Transverse colon (tissue), 4 donors: ENCODE measurements at places on chromosomes 7 and 10.

GRCh38 chr7:77537136-77537777 is at the start of gene PTPN12:
TSS of gene PTPN12 (plus strand) at chr7:77537295. CDS start at chr7:77537547, 252 bp downstream.
- DNase-seq: no peak

DNA sequence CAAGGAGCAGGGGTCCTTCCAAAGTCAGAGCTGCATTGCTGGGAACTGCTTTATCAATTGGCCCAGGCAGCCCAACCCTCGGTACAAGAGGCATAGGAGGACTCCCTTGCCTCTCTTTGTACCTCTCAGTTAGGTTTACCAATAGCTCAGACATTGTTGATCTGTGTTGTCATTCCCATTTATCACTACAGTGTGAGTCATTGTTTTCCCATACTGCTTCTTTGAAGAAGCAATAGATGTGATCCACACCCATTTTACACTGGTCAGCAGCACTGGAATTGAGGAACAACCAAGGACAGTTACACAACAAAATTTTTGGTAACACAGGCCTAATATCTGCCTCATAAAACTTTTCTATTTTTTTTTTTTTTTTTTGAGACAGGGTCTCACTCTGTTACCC is 307.2 kb downstream of the SNX13 start:
- no peak for DNase-seq

DNA sequence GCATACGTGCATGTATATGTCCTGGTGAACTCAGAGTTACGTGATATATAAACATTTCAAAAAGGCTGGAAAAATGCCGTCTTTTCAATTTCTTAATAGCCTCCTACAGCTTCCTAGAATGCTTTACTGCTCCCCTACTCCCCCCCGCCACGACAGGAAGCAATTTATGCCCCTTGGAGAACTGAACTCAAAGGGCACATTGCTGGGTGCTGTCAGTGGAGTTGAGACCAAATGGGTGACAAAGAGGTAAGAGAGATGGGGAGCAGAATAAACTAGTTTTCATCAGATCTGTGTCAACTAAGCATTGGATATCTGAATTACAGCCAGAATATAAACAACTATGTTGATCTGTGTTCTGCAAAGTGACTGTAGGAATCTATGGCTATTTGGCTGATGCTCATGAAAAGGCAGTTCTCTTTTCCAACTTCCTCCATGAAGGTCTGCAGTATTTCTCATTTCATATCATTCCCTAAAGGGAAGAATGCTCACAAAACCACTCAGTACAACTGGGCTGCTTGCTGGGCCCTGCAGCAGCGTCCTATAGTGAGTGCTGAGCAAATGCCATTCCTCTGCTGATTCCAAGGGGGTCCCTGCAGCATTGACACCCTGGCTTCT is 171.3 kb upstream of the HPS1 start:
- no peak for DNase-seq

GRCh38 chr10:125836746-125837145 is 13.4 kb downstream of the BCCIP start:
- DNase-seq: no peak

GRCh38 chr10:19825700-19826099 is 9.5 kb downstream of the PLXDC2 start:
- no peak for DNase-seq

DNA sequence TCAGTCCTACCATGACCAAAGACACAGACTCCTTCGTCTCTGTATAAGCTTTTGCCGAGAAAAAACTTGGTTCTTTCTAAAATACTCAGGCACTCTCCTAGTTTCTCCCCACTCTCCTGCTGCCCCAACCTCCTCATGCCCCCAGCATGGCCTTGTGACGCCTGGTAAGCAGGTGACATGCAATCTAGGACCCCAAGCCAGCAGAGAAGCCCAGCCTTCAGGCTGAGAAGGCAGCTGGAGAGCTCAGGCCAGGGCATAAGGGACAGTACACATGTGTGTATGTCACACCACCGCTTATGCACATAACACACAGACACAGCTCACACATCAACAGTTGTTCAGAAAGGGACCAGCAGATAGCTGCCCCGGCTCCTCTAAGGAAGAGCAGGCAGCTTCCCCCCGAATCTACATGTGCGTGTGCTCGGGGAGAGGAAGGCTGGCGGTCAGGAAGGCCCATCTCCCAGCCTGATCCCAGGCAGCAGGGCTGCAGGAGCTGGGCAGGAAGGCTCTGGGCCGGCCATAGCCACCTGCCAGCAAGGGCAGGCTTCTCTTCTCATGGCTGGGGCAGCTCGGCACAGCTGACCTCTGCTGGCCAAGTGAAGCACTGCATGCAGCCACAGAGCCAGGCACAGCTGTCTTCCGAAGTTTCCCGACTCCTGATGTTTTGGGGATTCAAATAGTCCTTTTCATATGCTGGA is 8.5 kb downstream of the DDX56 start:
- peak; percentile 75 for DNase-seq

GRCh38 chr7:101854084-101854865 is 36.8 kb downstream of the CUX1 start:
- DNase-seq: no peak

DNA sequence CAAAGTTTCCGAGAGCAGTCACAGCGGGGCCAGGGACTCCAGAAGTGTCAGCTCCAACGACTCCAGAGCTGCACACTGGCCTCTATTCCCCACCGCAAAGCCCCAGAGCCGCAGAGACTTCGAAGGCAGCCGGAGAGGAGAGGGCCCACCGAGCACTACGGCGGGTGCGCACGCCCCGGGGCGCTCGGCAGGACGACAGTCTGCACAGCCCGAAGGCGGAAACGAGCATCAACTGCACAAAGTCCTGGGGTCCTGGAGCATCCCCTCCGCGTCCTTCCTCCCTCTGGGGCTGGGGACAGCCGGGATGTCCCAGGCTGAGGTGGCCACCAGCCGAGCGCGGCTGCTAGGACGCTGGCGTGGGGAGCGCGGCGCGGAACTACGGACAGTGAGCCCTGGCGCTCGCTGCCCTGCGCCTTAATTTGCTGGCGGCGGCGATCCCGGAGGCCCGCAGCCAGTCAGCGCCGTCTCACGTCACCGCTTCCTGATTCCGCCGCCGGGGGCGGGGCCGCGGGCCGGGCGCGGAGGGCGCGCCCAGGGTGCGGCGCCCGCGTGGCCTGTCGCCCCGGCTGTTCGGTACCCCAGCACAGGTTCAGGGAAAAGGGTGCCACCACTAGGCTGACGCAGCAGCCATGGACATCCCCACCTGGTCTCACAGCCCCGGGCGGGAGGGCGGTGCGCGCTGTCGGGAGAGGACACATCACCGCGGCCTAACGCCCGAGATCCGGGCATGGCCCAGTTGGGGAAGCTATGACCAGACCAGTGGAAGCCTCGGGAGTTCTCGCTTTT is at the start of gene TBX20:
TSS of gene TBX20 (minus strand) at position 391 of the 786 bp plus-strand sequence. CDS start 480 bp downstream, outside the sequence.
- DNase-seq: peak; percentile 51

DNA sequence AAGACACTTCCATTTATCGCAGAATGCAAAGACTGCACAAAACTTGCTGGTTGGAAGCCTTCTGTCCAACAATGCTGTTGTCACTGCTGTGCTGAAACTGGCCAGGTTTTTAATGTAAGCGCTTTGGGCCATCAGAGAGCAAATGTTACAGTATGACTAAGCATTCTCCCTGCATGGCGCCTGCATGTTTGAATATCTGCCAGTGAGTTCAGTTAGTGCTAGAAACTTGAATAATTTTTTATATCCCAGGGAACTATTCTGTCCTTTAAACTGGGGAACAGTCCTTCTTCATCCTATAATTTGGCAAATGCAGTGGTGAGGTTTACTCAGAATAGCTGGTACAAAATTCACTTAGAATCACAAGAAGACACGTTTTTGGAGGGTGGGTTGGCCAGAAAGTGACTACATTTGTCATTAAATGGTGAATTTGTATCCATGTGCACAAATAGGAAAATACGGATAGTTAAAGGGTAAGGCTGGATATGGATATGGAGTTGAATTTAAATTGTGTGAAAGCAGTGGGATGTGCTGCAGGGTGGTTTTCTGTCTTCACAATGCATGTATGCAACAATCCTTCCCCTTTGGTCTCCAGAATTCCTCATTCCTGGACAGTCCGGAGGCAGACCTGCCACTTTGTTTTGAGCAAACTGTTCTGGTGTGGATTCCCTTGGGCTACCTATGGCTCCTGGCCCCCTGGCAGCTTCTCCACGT is 1.7 kb downstream of the ABCC2 start:
- no peak for DNase-seq

- DNase-seq: no peak
Measured at GRCh38 chr7:147452816-147453215, 1137.8 kb upstream of the C7orf33 start.

DNA sequence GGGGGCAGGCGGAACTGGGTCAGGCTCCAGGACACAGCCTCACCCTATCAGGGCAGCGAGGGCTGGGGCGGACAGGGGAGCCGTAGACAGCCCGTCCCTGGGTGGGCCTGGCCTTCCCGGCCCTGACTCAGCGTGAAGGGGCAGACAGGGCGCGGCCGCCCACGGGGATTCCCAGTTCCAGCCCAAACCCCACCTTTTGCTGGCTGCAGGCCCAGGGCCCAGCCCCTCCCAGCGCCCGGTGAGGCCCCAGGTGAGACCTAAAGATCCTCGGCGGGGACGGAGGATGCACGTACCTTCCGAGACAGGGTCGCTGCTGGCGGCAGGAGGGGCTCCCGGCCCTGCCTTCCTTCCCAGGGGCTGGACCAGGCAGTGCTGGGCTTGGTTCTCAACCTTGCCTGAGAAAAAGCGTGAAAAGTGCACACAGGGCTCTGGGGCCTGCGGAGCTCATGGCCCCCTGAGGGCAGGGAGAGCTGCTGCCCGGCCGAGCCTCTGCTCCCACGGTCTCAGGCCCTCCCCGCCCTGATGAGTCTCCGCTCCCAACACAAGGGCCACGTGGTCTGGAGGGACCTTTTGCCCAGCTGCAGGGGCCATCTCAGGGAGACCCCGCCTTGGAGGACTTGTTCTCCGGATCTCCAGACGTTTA is 43.9 kb upstream of the DNAJB6 start:
- DNase-seq: peak; percentile 80

DNA sequence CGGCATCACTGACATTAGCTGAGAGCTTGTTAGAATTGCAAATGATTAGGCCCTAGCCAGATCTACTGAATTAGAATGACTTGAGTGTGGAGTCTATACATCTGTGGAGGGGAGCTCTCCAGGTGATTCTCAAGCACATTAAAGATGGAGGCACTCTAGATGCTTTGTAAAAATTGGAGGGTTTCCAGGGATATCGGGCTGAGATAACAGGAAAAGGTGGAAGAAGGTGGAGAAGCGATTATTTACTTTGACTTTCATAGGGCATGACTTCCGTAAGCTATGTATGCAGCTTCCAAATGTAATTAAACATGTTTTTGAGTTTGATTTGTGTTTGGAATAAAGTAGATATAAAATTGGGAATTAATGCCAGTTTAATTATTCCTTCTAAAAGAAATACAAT is 235.0 kb upstream of the PTN start:
- DNase-seq: no peak

- no peak for DNase-seq
Measured at GRCh38 chr7:144519925-144520324, 116.4 kb upstream of the NOBOX start.

DNA sequence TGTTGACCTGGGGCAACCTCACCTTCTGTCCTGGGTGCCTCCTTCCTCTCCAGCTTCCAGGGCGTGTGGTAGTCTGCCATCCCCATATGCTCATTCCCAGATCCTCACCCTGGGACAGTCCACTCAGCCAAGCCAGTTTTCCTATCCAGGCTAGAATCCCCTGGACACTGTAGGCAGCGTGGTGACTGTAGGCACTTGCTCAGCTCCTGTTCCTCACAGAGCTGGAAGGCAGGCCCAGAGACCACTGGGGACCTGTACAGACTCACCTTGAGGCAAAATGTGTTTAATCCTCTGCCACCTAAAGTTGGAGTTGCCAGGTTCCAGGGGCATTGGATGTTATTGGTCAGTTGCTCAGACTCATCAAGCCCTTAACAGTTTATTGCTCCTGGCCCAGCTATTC is 2.4 kb upstream of the GRID1 start:
- no peak for DNase-seq

DNA sequence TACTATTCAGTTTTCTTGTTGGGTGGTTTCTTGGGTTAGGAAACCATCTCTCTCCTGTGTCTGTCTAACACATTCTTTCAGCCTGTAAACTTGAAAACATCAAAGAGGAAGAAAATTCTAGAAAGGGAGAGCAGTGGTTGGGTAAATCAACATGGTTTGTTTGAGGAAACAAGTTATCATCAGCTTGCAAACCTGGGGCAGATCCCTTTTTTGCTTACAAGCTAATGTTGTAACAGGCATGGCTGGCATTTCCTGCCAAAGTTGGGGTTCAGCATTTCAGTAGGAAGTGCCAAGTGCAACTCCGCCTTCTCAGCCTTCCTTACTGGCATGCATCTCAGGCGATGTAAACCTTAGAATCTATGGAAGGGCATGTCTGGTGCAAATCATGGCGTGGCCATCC is 112.6 kb downstream of the EEPD1 start:
- DNase-seq: no peak

DNA sequence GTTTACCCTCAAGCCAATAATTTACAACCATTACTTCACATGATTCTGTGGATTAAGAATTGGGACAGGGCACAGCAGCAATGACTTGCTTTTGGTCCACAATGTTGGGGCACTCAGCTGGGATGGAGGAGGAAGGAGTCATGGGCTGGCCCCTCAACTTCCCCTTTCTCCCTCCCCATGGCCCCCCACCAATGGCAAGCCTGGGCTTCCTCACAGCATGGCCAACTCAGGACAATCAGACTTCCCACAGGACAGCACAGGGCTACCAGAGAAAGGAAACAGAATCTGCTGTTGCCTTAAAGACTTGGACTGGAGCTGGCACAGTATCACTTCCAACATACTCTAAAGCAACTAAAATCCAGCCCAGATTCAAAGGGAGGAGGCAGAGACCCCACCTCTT is 160.7 kb downstream of the PTPN20 start:
- DNase-seq: no peak

DNA sequence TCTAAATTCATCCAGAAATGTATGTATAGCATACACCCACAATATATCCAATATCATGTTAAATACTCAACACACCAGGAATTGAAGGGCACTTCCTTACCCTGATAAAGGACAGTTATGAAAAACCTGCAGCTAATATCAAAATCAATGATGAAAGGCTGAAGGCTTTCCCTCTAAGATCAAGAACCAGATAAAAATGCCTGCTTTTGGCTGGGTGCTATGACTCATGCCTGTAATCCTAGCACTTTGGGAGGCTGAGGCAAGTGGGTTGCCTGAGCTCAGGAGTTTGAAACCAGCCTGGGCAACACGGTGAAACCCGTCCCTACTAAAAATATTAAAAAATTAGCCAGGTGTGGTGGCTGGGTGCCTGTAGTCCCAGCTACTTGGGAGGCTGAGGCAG is 21.6 kb upstream of the UPP1 start:
- DNase-seq: no peak

- no peak for DNase-seq
Measured at GRCh38 chr7:131483586-131483985, 72.8 kb downstream of the PODXL start.

- no peak for DNase-seq
Measured at GRCh38 chr7:30563326-30563942, 31.2 kb upstream of the GARS1 start.

DNA sequence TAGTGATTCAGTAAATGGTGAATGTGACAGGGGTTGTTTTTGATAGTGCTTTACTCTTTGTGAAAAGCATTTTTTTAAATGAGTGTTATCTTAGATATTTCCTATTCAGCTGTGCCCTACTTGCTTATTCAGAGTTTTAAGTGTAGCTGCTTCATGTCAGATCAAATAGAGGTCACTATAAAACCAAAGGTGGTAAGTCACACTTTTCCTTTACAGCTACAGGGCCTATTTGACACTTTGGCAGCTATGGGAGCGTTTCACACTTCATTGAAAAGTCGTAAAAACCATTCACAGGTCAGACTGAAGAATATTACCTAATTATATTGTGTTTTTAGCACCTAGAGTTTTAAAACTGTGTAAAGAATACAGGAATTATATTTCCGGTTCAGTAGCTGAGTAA is 67.3 kb downstream of the ANKIB1 start:
- no peak for DNase-seq
